ENCODE measurements at places on chromosomes 11 and 22. TPM values are rescaled to one million over a fixed set of nuclear protein-coding genes. Genes with fewer than 3 reads are reported as not detected.

The ART1 gene
- 0.79 TPM for polyA plus RNA-seq

The BACE1-AS gene
- polyA plus RNA-seq: 11.2 TPM

The KCNJ5 gene
- polyA plus RNA-seq: 2.1 TPM

The SNX32 gene
- polyA plus RNA-seq: 4.9 TPM

The ADAMTS8 gene
- 1.2 TPM for polyA plus RNA-seq

The CSNK2A3 gene
- polyA plus RNA-seq: 1.5 TPM

The GAS2 gene
- polyA plus RNA-seq: 5.5 TPM

The OR8U1 gene
- polyA plus RNA-seq: not detected
